ENCODE measurements at places on chromosomes 2 and 18.

GRCh38 chr2:143150287-143150686 is 21.1 kb downstream of the ARHGAP15 start:
- DNase-seq: no peak

- DNase-seq: no peak
Measured at GRCh38 chr18:28018351-28018750, 158.6 kb downstream of the CDH2 start.

- DNase-seq: no peak
Measured at GRCh38 chr18:36499938-36500337, 202.4 kb downstream of the FHOD3 start.

GRCh38 chr2:237752761-237753165 is 45.8 kb upstream of the RBM44 start:
- DNase-seq: no peak

DNA sequence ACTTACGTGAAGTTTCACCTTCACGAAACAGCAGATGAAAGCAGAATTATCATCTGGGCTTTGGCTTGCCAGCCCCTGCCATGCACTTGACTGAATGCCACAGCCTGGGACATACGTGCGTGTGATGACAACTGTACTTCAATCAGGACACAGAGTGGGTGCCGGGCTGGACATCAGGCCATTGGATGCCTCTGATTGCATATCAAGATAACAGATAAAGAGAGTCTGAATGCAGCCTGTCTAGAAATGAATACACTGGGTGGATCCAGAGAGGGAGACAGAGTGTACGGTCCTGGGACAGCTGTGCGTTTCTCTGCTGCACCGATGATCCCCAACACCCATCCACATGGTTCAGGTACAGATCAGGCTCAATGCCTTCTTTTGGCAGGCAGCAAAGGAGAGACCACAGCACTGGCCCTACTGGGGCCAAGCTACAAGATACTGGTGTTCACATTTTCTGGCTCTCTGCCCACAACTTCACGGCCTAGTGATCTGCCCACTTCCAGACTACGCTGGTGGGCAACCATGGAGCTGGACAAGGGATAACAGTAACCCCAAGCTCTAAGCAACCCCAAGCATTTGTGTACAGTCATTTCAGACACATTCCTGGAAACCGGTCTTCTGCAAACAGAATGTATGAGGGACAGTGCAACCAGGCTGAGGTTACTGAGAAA is 35.6 kb downstream of the FBLN7 start:
- DNase-seq: peak; percentile 12

DNA sequence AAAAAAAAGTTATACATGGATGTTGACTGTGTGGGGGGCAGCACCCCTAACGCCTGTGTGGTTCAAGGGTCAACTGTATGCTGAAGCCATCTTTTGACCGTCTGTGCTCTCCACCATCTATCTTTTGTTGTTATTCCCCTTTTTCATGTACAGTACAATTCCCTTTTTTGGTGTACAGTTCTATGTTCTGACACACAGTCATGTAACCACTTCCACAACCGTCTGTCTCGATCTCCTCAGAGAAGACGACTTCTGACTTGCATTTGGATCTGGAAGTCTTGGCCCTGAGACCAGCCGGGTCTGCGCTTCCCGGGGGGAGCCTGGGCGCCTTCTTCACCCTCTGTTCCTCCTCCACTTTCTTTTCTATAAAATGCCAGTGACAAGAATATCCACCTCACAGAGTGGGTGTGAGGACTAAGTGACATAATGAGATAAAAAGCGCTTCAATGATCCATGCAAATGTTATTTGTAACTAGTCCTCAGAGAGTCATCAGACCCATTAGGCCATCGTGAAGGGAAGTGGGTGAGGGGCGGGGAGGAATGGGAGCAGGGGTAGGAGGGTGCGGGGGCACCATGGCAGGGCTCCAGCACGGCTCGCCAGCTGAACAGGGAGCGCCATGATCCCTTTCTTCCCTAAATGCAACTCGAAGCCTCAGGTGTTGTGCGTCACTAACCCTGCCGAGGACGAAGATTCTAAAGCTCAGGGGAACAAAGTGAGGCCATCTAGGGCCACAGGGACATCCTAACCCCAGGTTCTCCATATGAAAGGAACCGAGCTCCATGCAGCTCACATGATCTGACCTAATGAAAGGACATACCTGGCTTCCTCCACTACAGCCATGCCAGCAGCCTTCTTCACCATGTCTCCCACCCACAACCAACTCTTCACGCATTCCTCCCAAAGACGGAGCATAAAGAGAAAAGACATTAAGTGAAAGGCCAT is 16.6 kb downstream of the ADCY3 start:
- no peak for DNase-seq

DNA sequence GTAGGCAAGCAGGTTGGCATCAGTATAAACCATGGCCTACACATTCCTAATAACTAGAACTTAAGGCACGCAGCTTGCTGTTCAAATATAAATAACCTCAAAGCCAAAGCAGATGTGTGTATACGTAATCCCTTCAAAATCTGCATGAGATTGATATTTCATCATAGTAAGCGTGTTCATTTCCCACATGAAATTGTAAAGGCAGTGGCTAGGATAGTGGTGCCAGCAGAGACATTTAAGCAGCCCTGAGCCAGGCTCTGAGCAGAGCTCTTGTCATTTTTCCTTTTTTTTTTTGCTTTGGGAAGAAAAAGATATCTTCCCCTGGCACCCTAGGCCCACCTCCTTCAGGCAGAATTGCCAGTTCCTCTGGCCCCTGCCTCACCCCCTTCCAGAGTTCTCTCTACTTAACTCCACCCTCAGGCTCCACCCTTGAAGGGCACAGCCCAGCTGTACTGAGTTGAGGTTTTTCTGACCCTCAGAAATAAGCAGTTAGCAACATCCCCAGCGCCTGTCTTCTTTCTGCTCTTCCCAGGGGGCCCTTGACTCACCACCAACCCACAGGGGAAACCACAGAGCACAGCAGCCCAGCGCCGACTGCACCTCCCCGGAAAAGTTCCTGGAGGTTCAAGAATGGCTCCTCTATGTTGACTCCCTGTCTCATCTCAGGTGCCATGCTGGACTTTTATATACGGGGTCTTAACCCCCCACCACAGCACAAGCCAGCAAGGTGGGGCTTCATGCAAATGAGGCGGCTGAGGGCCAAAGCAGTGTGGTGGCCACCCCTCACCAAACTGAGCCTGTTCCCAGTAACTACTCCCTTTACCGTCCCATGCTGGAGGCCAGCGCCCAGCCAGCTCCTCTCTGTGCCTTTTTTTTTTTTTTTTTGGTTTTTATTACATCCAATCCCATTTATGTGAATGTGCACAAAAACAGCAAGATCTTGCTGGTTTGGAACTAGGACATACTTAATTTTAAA is 84.7 kb downstream of the EHD3 start:
- no peak for DNase-seq

DNA sequence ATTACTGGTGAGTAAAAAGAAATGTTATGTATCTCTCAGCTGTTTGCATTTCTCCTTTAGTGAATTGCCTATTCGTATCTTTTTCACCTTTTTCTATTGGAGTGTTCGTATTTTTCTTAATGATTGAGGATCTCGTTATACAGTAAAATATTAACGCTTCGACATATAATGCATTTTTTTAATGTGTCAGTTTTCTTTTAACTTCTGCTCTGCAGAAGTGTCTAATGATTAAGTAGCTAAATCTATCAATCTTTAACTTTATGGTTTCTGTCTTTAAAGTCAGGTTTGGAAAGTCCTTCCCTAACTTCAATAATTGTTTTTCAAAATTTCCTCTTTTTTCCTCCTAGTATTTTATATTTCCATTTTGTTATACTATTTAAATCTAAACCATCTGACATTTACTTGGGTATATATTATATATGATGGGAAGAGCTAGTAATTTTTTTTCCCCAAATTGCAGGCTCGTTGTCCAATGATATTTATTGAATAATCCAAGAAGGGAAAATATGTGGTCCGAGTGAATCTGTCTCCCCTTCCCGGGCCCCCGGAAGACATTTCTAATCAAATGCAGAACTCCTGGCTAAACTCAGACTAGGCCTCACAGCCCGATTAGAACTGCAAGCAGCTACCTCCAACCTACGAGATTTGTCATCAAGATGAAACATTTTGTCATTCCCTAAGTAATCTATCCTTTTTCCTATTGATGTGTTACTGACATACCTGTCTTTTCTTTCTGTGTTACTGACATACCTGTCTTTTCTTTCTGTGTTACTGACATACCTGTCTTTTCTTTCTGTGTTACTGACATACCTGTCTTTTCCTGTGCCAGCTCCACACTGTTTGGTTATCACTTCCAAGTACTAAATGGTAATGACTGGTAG is 17.2 kb downstream of the PCBP1 start:
- DNase-seq: peak; percentile 88

GRCh38 chr2:151043484-151043883 is 218.2 kb downstream of the RBM43 start:
- DNase-seq: no peak

DNA sequence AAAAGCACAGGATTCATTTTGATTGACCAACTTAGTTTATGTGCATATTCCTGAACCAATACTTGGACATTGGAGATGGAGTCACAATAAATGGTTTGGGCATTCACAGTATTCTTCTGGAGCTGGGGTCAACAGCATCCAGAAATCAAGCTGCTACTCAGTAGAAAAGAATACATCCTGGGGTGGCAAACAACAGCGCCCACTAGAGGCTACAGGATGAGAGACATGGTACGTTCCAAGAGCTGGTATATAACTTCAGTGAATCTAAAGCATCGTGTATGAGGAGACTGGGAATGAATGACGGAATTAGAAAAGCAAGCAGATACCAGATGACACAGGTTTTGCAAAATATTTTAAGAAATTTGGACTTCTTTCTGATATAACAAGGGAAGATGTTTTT is 142.9 kb upstream of the FIGN start:
- DNase-seq: no peak

GRCh38 chr18:27033722-27034121 is 151.4 kb downstream of the CHST9 start:
- DNase-seq: no peak

DNA sequence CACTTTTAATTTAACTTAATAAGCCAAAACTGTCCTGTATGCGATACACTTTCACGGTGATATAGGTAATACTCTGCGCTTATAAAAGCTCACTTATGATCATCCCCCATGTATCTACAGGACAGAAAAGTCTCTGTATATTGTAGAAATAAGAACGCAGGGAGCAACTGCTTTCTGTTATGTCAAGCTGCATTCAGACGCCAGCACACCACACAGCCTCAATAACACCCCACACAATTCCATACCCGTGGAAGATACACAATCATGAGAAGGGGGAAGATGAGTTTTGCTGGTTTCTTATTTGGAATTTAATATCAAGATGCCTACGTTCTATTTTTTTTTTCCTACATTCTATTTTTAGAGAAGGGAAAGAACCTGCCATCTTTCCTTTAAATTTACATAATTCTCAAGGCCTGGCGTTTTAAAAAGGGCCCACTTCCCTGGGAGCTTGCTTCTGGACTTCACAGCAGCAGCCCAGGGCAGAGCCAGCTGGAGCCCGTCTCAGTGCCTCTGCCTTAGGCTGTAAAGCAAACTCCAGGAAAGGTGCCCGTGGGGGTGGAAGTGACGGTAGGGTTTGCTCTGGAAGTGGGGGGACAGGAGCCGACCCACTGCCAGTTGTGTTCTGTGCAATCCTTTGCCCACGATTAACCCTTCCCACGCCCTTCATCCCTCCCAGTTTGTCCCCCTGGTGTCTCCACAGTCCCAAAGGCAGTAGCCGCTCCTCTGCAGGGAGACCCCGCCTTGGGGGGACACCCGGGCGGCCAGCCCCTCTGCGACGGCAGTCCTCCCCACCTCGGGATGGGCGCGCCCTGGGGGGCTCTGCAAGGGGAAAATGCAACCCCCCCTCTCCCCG is 5.3 kb downstream of the PTGR3 start:
- DNase-seq: no peak

GRCh38 chr18:40120796-40121391 is 1834.1 kb upstream of the PIK3C3 start:
- DNase-seq: no peak

DNA sequence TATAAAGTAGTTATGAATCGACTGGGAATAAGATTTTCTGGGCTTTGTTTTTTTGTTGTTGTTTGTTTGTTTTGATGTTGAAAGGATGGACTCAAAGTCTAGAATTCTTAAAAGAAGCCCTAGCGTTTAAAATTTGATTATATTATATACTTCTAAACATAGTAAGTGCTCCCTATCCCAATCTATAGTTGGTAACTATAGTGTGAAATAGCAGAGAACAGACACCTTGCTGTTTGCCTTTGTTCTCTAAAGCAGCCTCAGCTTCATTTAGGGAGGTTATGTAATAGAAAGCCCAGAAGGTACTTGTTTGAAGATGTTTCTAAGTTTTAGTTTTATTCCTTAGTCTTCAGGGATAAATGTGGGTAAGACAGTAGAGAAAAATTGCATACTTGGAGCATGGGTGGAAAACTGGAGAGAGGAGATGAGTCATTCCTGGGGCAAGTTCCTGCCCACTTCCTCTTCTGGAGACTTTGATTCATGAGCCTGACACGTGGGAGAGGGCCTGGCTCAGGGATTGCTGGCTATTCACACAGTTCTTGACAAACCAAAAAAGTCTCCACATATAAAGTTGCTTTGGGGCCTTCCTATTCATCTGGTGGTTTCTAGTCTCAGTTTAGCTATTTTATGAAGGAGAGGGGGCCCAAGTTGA is 131.9 kb downstream of the MYO1B start:
- peak; percentile 68 for DNase-seq

GRCh38 chr2:98498703-98499440 is 54.2 kb downstream of the INPP4A start:
- DNase-seq: no peak

DNA sequence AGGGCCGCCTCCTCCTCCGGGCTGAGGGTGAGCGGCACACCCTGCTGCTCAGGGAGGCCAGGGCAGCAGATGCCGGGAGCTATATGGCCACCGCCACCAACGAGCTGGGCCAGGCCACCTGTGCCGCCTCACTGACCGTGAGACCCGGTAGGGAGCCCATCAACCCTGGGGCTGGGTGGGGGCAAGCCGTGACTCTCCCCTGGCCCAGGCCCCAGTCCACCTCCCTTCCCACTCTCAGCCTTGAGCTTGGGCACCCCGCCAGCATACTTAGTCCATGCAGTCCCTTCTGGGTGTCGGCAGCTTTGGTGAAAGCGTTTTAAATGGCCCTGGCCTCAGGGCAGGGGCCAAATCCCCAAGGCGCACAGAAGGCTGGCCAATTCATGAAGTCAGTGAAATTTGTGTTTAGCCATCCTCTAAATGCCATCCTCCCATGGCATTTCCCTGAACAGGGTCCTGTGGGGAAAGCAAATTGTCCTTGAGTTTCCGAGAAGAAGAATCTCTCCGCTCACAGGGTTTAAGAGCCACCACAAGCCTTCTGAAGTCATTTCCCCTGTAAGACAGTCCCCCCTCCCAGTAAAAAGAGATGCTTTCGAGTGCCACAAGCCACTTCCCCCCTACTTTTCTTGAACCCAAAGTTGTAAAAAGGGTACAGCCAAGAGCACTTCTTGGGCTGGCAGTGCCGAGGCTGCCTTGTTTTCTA is 17.2 kb downstream of the SPEG start:
- DNase-seq: no peak

DNA sequence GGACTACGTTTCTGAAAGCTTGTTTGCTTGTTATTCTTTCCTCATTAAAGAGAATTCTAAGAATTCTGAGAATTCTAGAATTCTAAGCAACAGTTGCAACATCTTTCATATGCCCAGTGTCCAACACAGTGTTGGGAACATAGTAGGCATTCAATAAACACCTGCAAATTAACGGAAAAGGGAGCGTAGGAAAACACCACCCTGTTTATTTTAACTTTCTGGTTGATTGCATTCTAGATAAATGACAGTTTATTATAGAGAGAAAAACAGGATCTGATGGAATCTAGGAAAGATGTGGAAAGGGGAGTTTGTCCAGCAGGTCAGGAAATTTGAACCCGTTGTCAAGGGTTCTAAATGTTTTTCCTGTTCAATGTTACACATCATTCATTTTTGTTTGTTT is 24.2 kb upstream of the EFEMP1 start:
- DNase-seq: peak; percentile 21

Data from left kidney (tissue), 8 donors.